ENCODE measurements at places on chromosomes 6 and 20.

DNA sequence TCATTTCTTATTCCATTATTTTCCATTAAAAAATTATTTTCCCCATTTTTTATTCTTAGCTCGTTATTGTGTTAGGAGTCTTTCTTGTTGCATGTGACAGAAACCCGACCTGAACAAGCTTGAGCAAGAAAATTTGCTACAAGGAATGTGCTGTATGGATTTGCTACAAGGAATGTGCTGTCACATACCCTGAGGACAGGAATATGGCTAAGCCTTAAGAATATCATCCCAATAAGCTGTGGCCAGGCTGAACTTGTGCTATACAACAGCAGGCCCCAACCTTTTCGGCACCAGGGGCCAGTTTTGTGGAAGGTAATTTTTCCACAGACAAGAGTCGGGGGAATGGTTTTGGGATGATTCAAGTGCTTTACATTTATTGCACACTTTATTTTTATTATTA is 114.0 kb downstream of the TRMT11 start:
- DNase-seq = no peak

DNA sequence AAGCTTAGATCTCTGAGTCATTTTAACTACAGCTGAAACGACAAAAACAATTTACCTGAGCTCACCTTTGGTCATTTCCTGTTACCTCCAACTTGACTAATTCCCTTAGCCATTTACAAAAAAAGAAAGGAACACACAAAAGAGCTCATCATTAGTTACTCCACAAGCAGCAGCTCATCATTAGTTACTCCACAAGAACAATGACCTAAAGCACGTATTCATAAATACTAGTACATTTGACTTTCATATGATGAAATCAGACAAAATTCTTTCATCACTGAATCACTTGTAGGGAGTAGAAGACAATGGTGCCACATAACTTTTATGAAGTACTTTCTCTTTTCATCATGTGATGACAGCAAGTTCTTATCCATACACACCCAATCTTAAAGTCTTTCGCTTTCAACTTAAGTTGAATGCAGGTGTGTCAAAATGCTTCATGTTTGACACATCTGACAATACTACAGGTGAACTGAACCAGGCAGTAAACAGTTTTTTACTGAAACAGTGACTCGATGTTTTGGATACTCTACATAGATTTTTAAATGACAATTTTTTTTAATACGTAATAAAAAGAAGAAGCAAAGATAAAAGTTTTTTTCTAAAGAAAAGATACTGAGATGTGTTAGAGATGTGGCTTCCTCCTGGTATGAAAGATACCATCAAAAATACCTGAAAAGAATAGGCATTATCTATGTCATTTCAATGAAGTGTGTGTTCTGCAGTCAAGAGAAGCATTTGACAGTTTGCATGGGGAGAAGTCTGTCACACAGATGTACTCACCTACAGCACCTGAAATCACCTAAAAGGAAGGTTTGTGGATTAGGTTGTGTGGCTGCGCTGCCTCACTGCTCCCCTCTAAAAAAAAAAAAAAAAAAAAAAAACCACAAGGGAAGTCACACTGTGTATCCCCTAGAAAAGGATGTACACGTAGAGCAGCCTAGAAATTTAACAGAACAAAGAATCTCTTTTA is 109.1 kb downstream of the PRDM1 start:
- no peak for DNase-seq

- DNase-seq = no peak
Observed at GRCh38 chr6:146856296-146856695, 257.5 kb downstream of the ADGB start.

GRCh38 chr6:80553071-80553740 is 446.7 kb downstream of the BCKDHB start:
- DNase-seq = no peak

DNA sequence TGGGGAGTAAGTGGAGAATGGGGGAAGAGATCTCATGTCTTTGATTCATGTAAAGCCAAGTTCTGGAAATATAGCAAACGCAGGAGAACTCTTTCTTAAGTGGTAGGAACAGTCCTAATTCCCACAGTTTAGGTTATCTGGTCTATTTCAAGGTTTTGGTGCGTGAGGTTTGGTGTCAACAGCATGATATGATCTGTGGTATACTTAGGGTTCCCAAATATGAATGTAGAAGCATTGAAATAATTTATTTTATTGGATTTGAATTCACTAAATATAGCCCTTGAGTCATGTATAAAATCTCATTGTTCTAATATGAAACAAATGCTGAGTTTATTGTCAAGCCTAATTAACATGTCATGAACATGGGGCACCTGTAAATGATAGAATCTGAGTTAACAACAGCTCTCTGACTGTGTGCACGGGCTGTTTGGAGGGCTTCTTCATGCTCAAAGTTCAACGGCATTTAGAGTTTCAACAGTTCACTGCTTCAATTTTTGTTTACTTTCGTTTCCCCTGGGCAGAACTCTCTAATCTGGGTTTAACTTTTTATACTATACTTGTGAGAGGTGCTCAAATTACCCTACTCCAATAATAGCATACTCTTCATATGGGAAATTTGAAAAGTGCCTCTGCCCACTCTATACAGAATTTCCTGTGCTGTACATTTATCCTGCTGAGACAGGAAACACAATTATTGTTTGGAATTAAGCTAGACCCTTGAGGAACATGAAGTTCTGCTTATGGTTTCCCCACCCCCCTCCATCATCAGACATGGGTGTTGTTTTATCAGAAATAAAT is 236.3 kb upstream of the ZNF217 start:
- DNase-seq = no peak

DNA sequence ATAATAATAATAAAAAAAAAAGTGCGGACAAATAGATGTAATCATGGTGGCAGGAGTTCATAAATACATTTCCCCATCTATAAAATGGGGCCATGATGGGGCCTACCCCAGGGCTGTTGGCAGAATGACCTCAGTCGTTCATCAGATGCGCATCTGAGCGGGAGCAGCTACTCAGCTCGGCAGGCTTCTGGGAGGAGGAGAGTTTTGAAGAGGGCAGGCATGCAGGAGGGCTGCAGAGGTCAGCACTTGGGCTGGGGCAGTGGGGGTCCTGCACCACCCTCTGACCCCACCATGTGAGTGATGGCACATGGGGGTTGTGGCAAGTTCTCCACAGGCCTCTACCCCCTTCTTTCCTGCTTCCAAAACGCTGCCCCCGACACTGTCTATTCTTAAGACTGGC is 373.5 kb downstream of the ZFAND3 start:
- DNase-seq = no peak

DNA sequence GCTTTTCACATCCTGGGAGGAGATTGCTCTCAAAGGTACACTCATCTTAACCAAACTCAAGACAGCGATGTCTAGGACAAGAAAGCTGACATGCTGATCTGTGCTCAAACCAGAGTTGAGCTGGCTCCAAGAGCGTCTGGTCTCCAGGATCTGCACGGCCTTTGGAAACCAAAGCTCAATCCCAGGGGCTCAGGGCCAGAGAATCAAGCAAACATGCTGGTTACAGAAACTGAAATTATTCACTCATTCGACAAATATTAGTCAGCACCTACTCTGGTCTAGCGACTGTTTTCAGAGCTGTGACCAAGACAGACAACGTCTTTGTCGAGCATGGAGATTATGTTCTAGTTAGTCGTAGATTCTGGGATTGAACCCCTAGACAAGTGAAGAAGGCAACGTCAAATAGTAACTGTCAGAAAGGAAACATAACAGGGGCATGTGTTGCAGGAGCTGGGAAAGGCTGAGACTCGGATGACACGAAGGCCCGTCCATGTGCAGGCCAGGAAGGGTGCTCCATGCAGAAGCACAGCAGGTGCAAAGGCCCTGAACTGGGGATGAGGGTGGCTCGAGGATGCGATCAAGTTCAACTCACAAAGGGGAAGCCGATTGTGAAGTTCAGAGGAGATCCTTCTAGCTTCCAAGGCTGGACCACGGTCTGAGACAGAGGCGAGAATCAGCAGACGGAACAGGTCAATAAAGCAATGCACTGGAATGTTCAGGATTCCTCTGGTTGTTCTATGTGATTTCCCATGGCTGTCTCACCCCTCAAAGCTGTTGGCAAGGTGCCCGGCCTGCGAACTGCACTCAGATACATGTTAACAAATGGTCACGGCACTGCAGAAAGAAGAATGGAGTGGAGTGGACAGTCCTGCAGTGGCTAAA is 12.5 kb upstream of the PCK1 start:
- no peak for DNase-seq

DNA sequence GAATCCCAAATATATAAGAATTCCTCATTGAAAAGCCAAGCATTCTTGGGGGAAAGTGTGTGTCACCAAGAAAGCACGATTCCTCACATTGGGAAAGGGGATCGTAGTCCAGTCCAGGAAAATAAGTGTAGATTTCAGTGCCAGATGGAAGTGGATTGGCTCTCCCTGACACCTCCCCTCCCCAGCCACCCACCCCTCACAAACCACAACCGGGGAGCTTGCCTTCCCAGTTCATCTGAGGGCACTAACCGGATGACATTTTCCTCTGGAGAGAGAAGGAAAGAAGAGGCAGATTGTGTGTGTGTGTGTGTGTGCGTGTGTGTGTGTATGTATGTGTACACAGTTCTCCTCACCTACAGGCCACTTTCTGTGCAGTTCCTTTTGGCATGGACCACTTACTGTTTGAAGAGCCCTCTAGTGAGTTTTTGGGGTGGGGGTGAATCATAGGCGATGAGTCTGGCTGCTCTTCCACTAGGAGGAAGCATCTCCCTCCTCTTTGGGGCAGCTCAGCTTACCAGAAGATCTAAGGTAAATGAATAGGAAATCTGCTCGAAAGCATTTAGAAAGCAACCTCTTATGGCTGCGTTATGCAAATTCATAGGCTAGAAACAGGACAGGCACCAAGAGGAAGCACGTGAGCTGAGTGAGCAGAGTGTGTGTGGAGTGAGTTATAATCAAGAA is 20.8 kb downstream of the DAAM2 start:
- no peak for DNase-seq

DNA sequence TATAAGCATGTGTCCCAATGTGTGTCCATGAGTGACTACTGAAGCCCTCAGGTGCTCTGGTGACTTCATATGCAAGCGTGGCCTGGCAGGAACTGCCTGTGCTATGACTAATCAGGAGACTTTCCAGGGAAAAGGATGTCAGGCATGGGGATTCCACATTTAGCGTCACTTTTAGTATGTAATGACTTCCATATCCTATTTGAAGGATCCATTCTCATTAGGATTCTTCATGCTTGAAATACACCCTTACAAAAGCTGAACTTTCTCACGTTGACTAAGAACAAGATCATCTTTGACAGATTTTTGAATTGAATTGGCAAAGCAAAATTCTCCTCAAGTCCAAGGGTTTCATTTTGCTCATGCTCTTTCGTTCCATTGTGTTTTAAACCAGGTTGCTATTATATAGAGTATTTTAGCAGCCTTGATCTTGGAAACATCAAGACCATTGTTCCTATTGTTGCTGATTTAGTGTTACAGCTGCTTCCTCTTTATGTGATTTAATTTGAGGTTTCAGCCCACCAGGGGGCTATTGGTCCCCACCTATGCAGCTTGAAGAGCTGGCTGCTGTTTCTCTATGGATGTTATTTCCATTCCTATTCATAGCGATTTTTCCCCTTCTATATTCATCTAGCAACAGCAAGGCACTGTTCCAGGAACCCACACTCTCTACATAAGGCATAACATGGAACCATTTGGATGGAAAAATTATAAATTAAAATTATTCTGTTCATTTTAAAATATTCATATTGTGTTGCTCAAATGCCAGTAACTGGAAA is 418.6 kb downstream of the CDKAL1 start:
- DNase-seq = no peak

Data from stimulated activated CD8-positive, alpha-beta memory T cell treated with anti-CD3 and anti-CD28 coated beads, Interleukin-2, amount 100 ng/mL, for 1 hour (primary cell).